ENCODE measurements at places on chromosomes 12 and 14. TPM values are rescaled to one million over a fixed set of nuclear protein-coding genes. Genes with fewer than 3 reads are reported as not detected.
A peak's percentile ranks its signal among the peaks of the same experiment; 100 is the strongest.

DNA sequence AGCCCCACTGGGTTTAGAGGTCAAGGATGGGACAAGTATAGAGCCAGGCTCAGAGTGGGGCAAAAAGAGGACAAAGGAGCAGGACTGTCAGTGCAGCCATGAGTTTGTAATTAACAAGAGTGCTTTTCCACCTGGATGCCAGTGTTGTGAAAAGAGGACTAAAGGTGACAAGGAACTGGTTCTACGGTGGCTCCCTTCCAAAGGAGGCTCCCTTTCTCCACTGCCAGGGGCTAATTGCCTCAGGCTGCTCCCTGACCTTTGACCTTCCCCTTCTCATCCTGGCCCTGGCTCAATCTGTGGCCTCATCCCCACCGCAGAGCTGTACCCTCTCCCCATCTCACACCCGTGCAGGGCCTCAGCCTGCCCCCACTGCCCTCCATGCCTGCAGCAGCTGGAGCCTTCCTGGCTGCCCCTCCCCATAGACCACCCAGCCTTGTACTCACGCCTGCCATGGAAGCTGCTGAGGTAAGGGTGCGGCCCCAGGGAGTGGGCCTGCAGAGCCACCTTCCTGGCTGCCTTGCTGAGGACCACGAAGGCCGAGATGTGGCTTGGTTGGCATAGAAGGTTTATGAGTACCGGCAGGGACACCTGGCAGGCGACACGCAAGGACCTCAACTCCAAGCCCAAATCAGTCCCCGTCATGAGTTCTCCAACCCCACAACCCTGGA, 24.8 kb upstream of the FKBP4 start:
- H3K36me3 ChIP-seq = no peaks in the 10 kb centered on the region
- H3K27ac ChIP-seq = no peak overlapping the region
- H3K4me1 ChIP-seq = no peaks in the 10 kb centered on the region
- no peaks in the 10 kb centered on the region for H3K27me3 ChIP-seq
- H3K4me3 ChIP-seq = no peak overlapping the region

GRCh38 chr12:66744956-66745383, 66.1 kb upstream of the GRIP1 start:
- no peak overlapping the region for H3K4me3 ChIP-seq
- peaks cover 2% of the 10 kb centered on the region for H3K27me3 ChIP-seq
- no peak overlapping the region for H3K27ac ChIP-seq
- H3K4me1 ChIP-seq = peaks cover 18% of the 10 kb centered on the region
- no peaks in the 10 kb centered on the region for H3K36me3 ChIP-seq

Gene DAO
- total RNA-seq = not detected

DNA sequence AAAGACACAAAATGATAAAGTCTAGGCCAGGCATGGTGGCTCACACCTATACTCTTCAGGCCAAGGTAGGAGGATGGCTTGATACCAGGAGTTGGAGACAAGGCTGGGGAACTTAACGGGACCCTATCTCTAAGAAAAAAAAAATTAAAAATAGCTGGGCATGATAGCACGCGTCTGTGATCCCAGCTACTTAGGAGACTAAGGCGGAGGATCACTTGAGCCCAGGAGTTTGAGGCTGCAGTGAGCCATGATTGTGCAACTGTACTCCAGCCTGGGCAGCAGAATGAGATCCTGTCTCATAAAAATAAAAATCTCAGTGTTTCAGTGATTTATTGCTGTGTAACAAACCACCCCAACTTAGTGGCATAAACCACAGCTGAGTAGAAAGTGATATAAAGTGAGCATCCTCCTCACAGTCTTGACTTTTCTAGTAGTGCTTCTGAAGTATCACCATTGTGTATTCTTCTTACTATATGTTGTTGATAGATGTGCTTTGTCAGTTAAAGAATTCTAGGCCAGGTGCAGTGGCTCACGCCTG, 10.6 kb upstream of the ATF1 start:
- no peak overlapping the region for H3K27ac ChIP-seq
- no peak overlapping the region for H3K4me3 ChIP-seq
- DNase-seq = no peak

Gene ZNF10
- total RNA-seq = 7.2 TPM

DNA sequence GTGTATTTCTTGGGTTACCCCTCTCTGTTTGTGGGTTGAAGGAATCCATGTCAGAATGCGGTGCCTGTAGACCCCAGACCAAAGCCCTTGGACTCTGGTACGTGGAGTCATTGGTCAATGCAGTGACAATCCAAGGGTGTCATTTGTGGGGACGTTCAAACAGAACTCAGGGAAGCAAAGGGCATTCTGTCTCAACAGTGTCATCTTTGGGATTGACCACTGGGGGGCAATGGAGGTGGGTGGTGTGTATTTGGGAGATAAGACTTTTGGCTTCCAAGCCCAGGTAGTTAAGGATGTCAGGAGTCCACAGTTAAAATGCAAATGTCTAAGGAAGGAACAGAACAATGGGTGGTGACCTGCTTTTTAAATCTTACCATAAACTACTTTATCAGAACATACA, 54.6 kb upstream of the CCDC175 start:
- H3K4me1 ChIP-seq = peaks cover 2% of the 10 kb centered on the region
- no peak overlapping the region for H3K27ac ChIP-seq
- DNase-seq = peak; percentile 2
- H3K36me3 ChIP-seq = no peaks in the 10 kb centered on the region
- H3K4me3 ChIP-seq = no peak overlapping the region
- H3K27me3 ChIP-seq = peaks cover 47% of the 10 kb centered on the region

Gene FANCM
- total RNA-seq = 15.8 TPM

GRCh38 chr12:119829439-119829838, 47.7 kb downstream of the CIT start:
- H3K36me3 ChIP-seq = peaks cover 22% of the 10 kb centered on the region
- no peak overlapping the region for H3K4me3 ChIP-seq
- H3K4me1 ChIP-seq = peaks cover 4% of the 10 kb centered on the region
- no peaks in the 10 kb centered on the region for H3K27me3 ChIP-seq
- H3K27ac ChIP-seq = no peak overlapping the region
- no peak for DNase-seq

DNA sequence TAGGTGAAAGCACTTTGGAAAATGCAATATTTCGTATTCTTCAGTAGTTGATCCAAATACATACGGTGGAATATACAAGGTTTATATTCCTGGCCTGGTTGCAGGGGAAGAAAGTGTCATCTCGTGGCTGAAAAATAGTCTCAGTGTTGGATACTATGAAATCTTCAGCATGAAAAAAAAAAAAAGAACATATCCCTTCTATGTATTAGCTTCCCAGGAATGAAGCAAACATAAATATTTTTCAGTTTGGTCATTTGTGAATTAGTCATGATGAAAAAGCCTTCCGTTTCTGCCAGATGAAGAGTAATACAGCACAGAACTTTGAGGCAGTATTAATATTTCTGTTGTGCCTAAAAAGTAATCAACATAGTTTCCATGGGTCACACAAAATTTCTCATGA, 36.7 kb downstream of the FLRT2 start:
- DNase-seq = no peak
- no peaks in the 10 kb centered on the region for H3K4me1 ChIP-seq
- no peak overlapping the region for H3K4me3 ChIP-seq
- no peak overlapping the region for H3K27ac ChIP-seq
- no peaks in the 10 kb centered on the region for H3K27me3 ChIP-seq
- H3K36me3 ChIP-seq = no peaks in the 10 kb centered on the region

GRCh38 chr14:21406213-21406612, 22.4 kb upstream of the SUPT16H start:
- H3K27ac ChIP-seq = no peak overlapping the region
- H3K4me3 ChIP-seq = no peak overlapping the region
- no peaks in the 10 kb centered on the region for H3K27me3 ChIP-seq

Gene CKAP4
- total RNA-seq = 16.3 TPM

Gene PLCZ1
- total RNA-seq = not detected

DNA sequence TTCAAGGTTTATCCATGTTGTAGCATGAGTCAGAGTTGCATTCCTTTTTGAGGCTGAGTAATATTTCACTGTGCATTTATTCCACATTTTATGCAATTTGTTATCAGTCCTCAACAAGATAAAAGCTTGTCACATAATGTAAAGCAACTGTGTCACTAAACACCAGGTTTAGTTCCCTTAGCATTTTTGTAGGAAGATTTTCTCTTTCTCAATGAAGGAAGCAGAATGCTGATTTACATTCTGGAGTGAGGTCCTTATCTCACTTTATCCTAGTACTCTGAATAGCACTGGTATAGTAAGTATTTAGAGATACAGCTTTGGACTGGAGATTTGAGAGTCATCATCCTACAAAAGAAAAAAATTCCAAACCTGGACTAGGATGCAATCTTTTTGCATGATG, 9.8 kb upstream of the EXD2 start:
- H3K36me3 ChIP-seq = no peaks in the 10 kb centered on the region
- H3K4me3 ChIP-seq = no peak overlapping the region
- no peaks in the 10 kb centered on the region for H3K27me3 ChIP-seq

GRCh38 chr12:101850199-101850598, 19.4 kb upstream of the GNPTAB start:
- H3K27me3 ChIP-seq = no peaks in the 10 kb centered on the region
- no peak for DNase-seq
- peak overlapping the region; percentile 22 for H3K27ac ChIP-seq
- H3K4me3 ChIP-seq = no peak overlapping the region
- no peaks in the 10 kb centered on the region for H3K36me3 ChIP-seq

DNA sequence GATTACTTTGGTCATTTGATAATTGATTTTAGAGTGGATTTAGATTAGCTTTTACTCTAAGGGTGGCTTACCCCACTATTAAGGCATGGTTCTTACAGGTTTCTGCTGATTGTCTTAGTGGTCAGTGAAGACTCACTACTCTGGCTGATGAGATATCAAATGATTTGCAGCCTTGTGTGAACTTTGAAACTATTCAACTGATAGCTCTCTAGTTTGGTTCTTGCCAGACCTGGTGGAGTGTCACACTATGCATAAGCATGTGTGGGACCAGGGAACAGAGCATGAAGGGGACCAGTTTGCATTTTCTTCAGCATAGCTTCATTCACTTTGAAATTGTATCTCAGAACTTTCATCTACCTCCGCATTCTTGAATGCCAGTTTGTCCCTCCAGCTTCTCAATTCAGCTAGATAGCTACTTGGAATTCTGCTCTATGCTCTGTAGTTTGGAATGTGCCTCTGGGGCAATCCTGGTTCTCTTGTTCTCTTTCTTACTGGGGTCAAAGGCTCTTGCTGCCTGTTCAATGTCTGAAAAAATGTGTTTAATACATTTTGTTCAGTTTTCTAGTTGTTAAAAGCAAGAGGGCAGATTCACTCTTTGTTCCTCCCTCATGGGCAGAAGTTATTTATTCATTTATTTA, 12.7 kb downstream of the SCYL2 start:
- H3K4me3 ChIP-seq = no peak overlapping the region
- peaks cover 10% of the 10 kb centered on the region for H3K36me3 ChIP-seq
- peaks cover 27% of the 10 kb centered on the region for H3K4me1 ChIP-seq
- no peaks in the 10 kb centered on the region for H3K27me3 ChIP-seq

GRCh38 chr12:40820794-40821484, 128.7 kb downstream of the CNTN1 start:
- H3K4me3 ChIP-seq = no peak overlapping the region
- no peak overlapping the region for H3K27ac ChIP-seq
- no peak for DNase-seq
- no peaks in the 10 kb centered on the region for H3K36me3 ChIP-seq
- H3K27me3 ChIP-seq = no peaks in the 10 kb centered on the region

DNA sequence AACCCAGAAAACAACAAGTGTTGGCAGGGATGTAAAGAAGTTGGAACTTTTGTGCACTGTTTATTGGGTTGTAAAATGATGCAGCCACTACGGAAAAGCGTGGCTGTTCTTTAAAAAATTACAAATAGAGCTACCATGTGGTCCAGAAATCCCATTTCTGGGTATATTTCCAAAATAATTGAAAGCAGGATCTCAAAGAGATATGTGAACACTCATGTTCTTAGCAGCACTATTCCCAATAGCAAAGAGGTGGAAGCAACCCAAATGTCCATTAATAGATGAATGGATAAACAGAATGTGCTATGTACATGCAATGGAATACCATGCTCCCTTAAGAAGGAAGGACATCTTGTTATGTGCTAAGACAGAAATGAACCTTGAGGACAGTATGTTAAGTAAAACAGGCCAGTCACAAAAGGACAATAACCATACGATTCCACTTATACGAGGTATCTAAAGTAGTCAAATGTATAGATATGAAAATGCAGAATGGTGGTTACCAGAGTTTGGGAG, 249.5 kb downstream of the PHLDA1 start:
- peaks cover 8% of the 10 kb centered on the region for H3K27me3 ChIP-seq
- no peak overlapping the region for H3K27ac ChIP-seq

- no peak overlapping the region for H3K27ac ChIP-seq
- DNase-seq = no peak
- peaks cover 5% of the 10 kb centered on the region for H3K27me3 ChIP-seq
- no peak overlapping the region for H3K4me3 ChIP-seq
- no peaks in the 10 kb centered on the region for H3K36me3 ChIP-seq
- H3K4me1 ChIP-seq = no peaks in the 10 kb centered on the region
Measured at GRCh38 chr12:131672941-131673887, 37.7 kb upstream of the SFSWAP start.

GRCh38 chr14:72499746-72500145, 394.2 kb downstream of the DPF3 start:
- H3K4me1 ChIP-seq = no peaks in the 10 kb centered on the region
- no peaks in the 10 kb centered on the region for H3K36me3 ChIP-seq
- peaks cover 11% of the 10 kb centered on the region for H3K27me3 ChIP-seq

GRCh38 chr14:68043752-68044151, 224.2 kb downstream of the RAD51B start:
- H3K4me3 ChIP-seq = no peak overlapping the region
- H3K36me3 ChIP-seq = peaks cover 4% of the 10 kb centered on the region
- H3K4me1 ChIP-seq = no peaks in the 10 kb centered on the region

Gene CELA1
- not detected for total RNA-seq

GRCh38 chr12:17137396-17137795, 531.4 kb upstream of the LMO3 start:
- no peak overlapping the region for H3K4me3 ChIP-seq
- no peaks in the 10 kb centered on the region for H3K4me1 ChIP-seq
- no peaks in the 10 kb centered on the region for H3K27me3 ChIP-seq
- DNase-seq = no peak

GRCh38 chr12:117228239-117228638, 38.0 kb upstream of the FBXO21 start:
- H3K4me3 ChIP-seq = no peak overlapping the region
- H3K36me3 ChIP-seq = no peaks in the 10 kb centered on the region
- H3K27me3 ChIP-seq = peaks cover 9% of the 10 kb centered on the region
- DNase-seq = no peak
- H3K27ac ChIP-seq = no peak overlapping the region

GRCh38 chr12:15368812-15369211, 46.5 kb downstream of the PTPRO start:
- no peak overlapping the region for H3K27ac ChIP-seq
- H3K36me3 ChIP-seq = no peaks in the 10 kb centered on the region
- peaks cover 8% of the 10 kb centered on the region for H3K27me3 ChIP-seq
- H3K4me1 ChIP-seq = no peaks in the 10 kb centered on the region

GRCh38 chr12:13740149-13740545, 241.3 kb downstream of the GRIN2B start:
- no peak overlapping the region for H3K27ac ChIP-seq
- H3K27me3 ChIP-seq = peaks cover 9% of the 10 kb centered on the region
- no peaks in the 10 kb centered on the region for H3K36me3 ChIP-seq

- no peak for DNase-seq
Measured at GRCh38 chr14:101290611-101291010, 270.7 kb upstream of the DIO3 start.

GRCh38 chr12:55043542-55043941, 23.8 kb downstream of the NEUROD4 start:
- H3K4me3 ChIP-seq = no peak overlapping the region
- H3K27ac ChIP-seq = no peak overlapping the region
- no peaks in the 10 kb centered on the region for H3K36me3 ChIP-seq

Gene KCNH5
- total RNA-seq = not detected

Gene KERA
- total RNA-seq = not detected

Gene C12orf54
- not detected for total RNA-seq

All from activated CD8-positive, alpha-beta T cell treated with anti-CD3 and anti-CD28 coated beads for 36 hours (primary cell).